ENCODE measurements at places on chromosomes 7 and 10.

DNA sequence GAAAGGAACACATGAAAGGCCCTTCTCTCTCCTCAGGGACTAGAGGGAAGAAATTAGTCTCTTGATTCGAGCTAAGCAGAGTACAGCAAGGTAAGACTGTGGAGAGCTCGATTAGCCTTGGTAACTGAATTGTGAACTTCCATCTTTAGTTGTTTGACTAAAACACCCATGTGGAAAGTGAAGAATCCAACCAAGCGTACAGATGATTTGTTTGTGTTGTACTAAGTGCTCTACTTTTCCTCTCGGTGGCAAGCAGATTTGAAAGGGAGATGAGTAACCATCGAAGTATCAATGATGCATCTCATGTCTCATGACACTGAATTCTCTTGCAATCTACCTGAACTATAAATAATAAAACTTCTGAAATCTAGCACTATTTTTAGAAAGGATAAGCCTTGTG lies 80.7 kb downstream of the FZD1 start:
- DNase-seq, result no peak

DNA sequence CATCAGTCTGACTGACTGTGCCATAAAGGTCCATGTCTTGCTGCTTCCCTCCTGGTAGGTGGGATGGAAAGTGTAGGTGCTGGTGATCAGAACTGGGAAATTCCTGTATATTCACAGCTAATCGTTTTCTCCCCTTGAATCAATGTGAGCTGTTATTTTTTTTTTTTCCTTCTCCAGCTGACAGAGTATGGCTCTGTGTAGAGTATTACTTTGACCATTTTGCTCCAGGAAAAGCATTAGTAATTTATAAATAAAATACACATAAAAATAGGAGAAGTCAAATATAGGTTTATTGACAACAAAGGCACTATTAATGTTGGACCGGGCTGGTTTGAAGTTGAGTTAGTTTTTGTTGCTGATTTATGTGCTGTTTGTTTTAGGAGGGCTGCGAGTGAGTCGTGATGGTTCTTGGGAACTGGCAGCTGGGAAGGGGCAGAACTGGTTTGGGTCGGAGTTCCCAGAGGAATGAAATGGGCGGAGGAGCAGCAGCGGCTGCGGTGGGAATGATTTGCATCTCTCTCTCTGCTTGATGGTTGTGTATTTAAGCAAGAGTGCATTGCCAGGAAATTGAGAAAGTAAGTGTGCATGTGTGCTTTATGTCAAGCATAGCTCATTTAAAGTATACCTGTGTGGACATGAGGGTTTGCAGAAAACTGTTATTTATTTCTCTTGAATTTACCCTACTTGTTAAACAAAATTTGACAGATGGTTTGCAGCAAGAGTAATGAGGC lies 80.9 kb downstream of the LRMDA start:
- DNase-seq, result peak; percentile 54

DNA sequence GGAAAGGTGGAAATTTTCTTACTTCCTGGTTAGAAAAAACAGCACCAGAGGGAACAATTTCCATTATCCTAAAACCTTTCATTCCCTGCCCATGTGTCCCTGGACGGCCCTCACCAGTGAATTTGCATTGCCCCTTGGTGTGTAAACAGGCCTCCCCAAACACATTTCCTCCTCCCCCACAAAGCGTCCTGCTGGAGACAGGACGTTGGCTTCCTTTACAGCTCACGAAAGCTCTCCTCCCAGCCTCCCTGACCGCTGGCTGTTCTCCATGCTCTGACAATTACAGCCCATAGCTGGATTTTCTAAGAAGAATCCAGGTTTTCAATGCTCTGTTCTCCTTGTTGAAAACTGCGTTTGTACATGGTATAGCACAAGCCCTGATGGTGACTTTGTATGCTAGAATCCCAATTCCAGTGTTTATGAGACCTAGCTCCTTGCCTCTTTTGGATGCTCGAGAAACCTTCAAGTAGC lies 724.2 kb upstream of the CELF2 start:
- peak; percentile 66 for DNase-seq

- no peak for DNase-seq
Measured at GRCh38 chr7:129187681-129188371, 607 bp upstream of the SMO start.

GRCh38 chr7:77388055-77388641 lies 28.0 kb downstream of the GSAP start:
- DNase-seq, result no peak

Measured in ELF-1 (cell line).